ENCODE measurements at places on chromosomes 6 and 20.

GRCh38 chr20:35673884-35674283 is 9.2 kb upstream of the CPNE1 start:
- no peak for DNase-seq

DNA sequence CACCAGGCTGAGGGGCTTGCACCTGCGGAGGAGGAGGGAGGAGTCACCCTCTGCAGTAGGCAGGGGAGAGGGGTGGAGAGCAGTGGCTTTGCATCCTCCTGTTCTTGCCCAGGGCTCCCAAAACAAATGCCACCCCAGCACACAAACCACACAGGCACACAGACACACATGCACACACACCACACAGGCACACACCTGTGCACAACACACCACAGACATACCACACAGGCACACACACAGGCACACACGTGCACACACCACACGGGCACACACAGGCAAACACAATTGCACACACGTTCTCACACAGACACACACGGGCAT is 26.6 kb downstream of the YTHDF1 start:
- DNase-seq, result no peak

DNA sequence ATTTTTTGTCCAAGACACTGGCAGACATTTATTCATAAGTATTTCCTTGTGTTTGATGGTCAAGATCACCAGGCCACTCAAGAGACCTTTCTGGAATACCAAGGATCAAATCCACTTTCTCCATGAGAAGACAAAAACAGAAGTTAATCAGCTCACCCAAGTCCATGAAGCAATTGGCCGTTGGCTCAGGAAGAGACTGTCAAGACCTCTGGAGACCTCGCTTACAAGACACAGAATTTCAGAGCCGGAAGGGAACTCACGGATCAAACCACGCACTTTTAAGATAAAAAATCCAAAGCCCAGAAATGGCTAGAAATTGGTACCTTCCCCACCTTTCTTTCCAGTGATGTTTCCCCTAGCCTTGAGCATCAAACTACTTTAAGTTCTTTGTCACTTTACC is 3.3 kb downstream of the TRERF1 start:
- DNase-seq, result no peak

- DNase-seq, result peak; percentile 67
Observed at GRCh38 chr6:4732691-4733315, 43.4 kb upstream of the CDYL start.

DNA sequence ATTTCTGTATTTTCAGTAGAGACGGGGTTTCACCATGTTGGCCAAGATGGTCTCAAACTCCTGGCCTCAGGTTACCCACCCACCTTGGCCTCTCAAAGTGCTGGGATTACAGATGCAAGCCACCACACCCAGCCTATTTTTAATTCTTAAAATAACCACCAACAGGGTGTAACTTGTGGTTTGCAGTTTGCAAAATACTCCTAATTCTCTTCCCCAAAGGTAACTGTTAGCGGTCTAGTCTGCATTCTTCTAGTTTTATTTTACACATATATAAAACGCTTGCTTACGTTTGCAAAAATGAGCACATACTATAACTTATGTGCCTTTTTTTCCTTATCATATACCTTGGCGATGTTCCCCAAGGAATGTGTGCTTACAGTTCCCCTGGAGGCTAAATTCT is 25.6 kb upstream of the CHMP4B start:
- no peak for DNase-seq

DNA sequence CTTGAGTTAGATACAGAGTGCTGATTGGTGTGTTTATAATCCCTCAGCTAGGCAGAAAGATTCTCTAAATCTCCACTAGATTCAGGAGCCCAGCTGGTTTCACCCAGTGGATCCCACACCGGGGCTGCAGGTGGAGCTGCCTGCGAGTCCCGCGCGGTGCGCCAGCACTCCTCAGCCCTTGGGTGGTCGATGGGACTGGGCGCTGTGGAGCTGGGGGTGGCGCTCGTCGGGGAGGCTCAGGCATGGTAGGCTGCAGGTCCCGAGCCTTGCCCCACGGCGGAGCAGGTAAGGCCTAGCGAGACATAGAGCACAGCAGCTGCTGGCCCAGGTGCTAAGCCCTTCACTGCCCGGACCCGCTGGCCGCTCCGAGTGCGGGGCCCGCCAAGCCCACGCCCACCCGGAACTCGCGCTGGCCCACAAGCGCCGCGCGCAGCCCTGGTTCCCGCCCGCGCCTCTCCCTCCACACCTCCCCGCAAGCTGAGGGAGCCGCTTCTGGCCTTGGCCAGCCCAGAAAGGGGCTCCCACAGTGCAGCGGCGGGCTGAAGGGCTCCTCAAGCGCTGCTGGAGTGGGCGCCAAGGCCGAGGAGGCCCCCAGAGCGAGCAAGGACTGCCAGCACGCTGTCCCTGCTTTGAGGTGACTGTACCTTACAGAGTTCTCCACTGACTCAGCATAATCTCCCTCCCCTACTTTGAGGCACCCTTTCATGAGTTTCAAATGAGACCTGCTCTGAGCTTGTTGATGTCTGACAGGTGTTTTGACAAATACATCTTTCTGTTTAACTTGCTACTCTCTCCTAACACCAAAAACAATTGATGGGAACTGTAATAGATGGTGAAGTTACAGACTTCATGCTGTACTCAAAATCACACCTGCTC is 3.9 kb upstream of the SSR1 start:
- no peak for DNase-seq

DNA sequence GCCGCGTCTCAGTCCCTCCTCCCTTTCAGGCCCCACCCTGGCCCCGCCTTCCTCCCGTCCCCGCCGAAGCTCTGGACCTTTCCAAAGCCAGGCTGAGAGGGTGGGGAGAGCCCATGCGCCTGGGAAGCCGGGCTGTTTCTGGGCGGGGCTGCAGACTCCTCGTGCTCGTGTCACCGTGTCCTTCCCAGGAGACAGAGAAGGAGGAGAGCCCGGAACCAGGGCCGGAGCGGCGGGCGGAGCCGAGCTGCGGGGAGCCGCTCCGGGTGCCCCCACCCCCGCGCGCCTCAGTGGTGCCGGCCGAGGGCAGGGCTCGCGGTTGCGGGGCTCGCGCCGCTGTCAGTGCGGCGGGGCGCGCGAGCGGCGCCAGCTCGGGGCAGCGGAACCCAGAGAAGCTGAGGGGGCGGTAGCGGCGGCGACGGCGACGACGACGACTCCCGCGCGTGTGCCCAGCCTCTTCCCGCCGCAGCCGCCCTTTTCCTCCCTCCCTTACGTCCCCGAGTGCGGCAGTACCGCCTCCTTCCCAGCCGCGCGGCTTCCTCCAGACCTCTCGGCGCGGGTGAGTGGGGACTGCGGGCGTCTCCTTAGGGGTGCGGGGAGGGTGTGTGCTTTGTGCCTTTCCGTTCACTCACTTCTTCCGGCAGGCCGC is at the start of gene RALY:
TSS of gene RALY (plus strand) at position 336 of the 646 bp plus-strand sequence. CDS start 78,164 bp downstream, outside the sequence.
- no peak for DNase-seq

- DNase-seq, result no peak
Observed at GRCh38 chr20:5688431-5688972, 61.7 kb upstream of the SHLD1 start.

GRCh38 chr20:4065391-4065844 is 50.1 kb upstream of the RNF24 start:
- DNase-seq, result no peak

- DNase-seq, result no peak
Observed at GRCh38 chr6:151481786-151482185, 12.0 kb upstream of the CCDC170 start.

- DNase-seq, result no peak
Observed at GRCh38 chr6:125469915-125470314, 168.1 kb upstream of the HDDC2 start.

- no peak for DNase-seq
Observed at GRCh38 chr6:133207754-133208153, 33.4 kb upstream of the EYA4 start.

- DNase-seq, result no peak
Observed at GRCh38 chr6:30158475-30159040, 2.5 kb downstream of the TRIM10 start.

DNA sequence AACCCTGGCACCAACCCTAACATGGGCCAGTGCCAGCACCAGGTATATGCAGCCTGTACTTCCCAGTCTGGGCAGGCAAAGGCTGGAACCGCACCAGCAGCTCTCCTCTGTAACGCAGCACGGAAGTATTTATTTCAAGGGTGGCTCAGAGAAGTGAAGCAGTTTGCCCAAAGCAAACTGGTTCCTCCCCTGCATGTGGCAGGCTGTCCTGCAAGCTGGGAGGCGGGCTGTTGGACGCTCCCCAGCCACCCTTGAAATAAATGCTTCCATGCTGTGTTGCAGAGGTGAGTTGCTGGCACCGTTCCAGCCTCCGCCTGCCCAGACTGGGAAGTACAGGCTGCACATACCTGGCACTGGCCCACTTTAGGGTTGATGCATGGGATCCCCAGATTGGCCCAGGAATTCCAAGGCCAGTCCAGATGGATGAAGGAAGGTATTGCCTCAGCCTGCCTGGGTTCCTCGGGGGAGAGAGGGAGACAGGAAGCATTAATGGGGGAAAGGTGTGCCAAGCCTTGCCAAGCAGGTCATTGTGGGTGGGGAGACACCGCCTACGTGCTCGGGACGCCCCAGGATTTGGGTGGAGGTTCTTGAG is 49.8 kb downstream of the PPARD start:
- no peak for DNase-seq

- no peak for DNase-seq
Observed at GRCh38 chr20:43722153-43722505, 4.7 kb downstream of the GTSF1L start.

DNA sequence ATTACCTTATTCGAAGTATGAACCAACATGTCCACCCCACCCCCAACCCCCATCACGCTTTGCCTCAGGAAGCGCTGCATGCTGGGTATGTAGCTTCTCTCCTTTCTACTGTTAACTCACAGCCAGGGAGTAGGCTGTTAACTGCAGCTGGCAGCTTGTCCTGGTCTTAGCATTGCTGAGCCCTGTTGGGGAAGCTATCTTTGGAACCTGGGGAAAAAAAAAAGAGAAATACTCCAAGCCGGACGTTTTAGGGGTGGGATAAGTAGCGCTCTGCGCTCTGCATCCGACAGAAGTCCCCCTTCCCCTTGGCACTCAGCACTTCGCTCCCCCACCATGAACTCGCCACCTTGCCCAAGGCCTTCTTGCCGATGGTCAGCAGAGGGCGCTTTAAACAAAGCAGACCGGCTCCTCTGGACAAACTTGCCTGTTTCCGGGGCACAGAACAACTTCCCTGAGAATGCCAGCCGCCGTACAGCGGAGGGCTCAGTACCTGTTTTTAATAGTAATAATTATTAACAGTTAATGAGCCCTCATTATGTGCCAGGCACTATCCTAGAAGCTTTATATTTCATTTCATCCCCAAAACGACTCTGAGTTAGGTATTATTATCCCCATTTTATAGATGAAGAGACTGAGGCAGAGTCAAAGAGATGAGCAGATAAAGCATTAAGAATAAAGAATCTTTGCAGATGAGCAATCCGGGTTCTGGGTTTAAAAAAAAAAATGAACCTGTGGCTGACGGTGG is 35.2 kb upstream of the MDFI start:
- peak; percentile 69 for DNase-seq

DNA sequence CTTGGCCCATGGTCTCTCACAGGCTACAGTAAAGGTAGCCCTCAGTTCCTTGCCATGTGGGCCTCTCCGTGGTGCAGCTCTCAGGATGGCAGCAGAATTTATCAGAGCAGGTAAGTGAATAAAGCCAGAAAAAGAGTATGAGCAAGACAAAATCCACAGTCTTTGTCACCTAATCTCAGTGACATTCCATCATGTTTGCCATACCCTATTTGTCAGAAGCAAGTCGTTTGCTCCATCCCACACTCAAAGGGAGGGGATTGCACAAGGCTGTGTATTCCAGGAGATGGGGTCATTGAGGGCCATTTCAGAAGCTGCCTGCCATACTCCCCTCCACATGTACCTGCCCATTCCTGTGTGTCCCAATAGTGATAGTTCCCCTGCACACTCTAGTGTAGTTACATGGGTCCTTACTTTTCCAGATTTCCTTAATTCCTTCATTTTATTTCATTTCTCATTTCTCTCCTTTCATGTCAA is 24.2 kb downstream of the ISM1 start:
- DNase-seq, result no peak

DNA sequence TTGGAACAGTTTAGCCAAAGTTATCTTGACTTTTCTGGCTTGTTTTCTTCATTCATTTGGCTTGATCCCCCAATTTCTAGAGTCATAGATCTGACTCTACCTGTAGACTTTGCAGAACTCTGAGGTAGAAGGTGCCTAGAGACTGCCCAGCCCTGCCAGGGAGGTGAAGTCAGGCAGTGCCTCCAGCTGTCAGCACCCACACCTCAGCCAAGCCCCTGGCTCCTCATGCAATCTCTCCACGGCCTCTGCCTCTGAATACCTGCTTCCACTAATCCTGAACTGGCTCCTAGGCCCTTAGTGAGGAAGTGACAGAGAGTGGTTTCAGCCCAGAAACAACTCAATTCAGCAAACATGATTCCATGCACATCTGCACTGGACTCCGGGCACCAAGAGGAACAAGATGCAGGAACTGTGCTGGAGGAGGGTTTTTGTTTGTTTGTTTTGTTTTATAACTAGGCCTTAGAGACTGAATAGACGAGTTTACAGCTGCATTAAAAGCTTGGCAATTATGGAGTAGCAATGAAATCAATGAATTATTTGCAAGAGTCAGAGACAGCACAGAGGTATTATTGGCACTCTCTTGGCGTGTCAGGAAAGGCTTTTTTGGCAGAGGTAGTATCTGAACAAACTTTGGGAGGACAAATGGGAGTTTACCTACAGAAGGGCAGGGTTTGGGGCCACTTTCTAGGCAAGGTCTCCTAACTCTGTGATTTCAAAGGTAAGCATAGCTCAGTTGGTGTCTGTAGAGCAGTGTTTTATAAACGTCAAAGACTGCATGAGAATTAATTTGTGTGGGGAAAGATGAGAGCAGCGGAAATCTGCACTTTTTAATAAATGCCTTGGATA is 25.2 kb downstream of the TGM3 start:
- DNase-seq, result no peak

DNA sequence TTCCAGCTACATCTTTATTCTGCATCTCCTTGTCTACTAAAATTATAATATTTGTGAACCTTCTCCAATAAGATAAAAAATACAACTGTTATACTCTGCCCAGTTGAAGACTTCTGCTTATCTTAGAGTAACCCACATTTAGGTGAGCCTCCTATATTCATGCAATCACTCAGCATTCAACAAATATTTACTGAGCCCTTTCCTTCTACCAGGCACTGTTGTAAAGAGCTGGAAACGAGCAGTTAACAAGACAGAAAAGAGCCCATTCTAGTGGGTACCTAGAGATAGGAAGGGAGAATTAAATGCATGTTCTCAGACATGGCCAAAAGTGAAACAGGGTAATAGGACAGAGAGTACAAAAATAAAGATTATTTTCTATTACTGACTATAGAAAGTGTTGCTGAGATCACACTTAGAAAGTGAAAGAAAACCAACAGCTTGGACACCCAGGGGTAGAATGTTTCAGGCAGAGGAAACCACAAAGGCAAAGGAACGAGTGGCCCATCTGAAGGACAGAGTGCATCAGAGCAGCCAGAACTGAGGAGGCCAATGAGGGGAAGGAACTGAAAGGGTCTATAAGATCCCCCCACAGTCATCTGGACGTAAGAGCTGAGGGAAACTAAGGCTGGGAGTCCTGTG is 50.8 kb upstream of the SMLR1 start:
- no peak for DNase-seq

DNA sequence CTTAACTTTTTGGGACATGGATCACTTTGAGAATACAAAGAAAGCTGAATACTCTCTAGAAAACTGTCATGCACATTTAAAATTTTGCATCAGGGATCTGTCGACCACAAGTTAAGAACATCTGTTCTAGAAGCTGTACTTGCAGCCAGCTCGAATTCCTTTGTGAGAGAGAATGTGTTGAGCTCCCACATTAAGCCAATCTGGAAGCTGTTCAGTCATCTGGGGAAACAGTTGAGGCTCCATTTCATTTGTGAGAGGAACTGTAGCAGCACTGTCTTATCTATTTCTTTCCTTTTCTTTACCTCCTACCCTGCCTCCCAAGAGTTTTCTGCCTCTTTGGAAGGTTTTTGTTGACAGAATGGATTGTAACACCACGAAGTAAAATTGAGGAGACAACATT is 50.8 kb downstream of the KAT14 start:
- no peak for DNase-seq

Data from NCI-H1694 (cell line).